ENCODE measurements at places on chromosomes 5 and 9. TPM values are rescaled to one million over a fixed set of nuclear protein-coding genes. Genes with fewer than 3 reads are reported as not detected.

PRELID2 gene
- total RNA-seq: 21.1 TPM

PRDM9 gene
- total RNA-seq: not detected

C9orf43 gene
- 0.21 TPM for total RNA-seq

PHF24 gene
- 0.47 TPM for total RNA-seq

BTNL8 gene
- 0.21 TPM for total RNA-seq

HK3 gene
- 16.8 TPM for total RNA-seq

SPATA31A6 gene
- total RNA-seq: not detected

WDR38 gene
- not detected for total RNA-seq

RAD23B gene
- 87.6 TPM for total RNA-seq

PCDHGB5 gene
- total RNA-seq: 7.7 TPM

EIF4E1B gene
- total RNA-seq: not detected

Measured in left cardiac atrium (tissue), 4 donors.